ENCODE measurements at places on chromosomes 1 and 21. TPM values are rescaled to one million over a fixed set of nuclear protein-coding genes. Genes with fewer than 3 reads are reported as not detected.

- H3K4me3 ChIP-seq = no peak overlapping the region
- DNase-seq = no peak
- no peaks in the 10 kb centered on the region for H3K36me3 ChIP-seq
- H3K27ac ChIP-seq = no peak overlapping the region
These were observed 143.2 kb downstream of the ATP6V1G3 start for GRCh38 chr1:198397208-198397808.

DNA sequence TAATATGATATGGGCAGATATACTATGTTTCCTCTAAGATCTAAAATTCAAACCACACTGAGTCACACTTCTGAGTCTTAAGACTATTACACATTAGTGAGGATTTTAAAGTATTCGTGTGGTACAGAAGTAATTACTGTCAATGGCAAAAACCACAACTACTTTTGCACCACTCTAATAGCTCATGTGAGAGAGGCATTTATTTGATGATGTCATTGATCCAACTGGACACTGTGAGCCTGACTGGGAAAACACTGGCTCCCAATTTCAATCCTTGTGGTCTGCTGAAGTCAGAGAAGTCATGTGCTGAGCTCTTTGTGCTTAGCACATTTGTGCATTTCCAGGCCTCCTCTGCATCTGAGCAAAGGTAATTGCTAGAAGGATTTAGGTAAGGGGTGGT lies 377.8 kb downstream of the USH2A start:
- no peaks in the 10 kb centered on the region for H3K27me3 ChIP-seq
- DNase-seq = no peak
- no peaks in the 10 kb centered on the region for H3K36me3 ChIP-seq
- H3K4me1 ChIP-seq = no peaks in the 10 kb centered on the region
- H3K27ac ChIP-seq = no peak overlapping the region
- no peak overlapping the region for H3K4me3 ChIP-seq

GRCh38 chr1:176964687-176965086 lies 199.8 kb downstream of the ASTN1 start:
- H3K36me3 ChIP-seq = no peaks in the 10 kb centered on the region
- H3K27me3 ChIP-seq = no peaks in the 10 kb centered on the region
- no peak for DNase-seq
- H3K4me1 ChIP-seq = no peaks in the 10 kb centered on the region
- H3K27ac ChIP-seq = no peak overlapping the region
- H3K4me3 ChIP-seq = no peak overlapping the region

DNA sequence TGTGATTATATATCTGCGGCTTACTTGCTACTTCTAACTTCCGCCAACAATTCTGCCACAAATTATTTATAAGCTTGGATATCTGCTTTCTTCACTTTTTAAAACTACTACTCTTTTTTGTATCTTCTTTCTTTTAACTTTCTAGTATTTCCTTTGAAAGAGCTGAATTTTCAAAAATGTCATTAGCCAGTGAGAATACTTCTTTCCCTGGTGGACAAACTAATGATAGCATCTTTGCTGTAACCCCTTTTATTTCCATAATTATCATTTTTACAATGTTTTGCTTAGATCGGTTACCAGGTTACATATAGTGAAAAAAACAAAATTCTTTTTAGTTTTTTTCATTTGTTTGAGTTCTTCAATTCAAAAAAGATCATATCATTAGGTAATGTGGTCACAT lies 355.9 kb upstream of the ADGRL4 start:
- H3K4me1 ChIP-seq = no peaks in the 10 kb centered on the region
- no peaks in the 10 kb centered on the region for H3K27me3 ChIP-seq
- no peaks in the 10 kb centered on the region for H3K36me3 ChIP-seq
- no peak overlapping the region for H3K27ac ChIP-seq

- no peaks in the 10 kb centered on the region for H3K4me1 ChIP-seq
- H3K27ac ChIP-seq = no peak overlapping the region
- no peak for DNase-seq
These were observed 70.3 kb downstream of the URB2 start for GRCh38 chr1:229696385-229696784.

- DNase-seq = no peak
- H3K27ac ChIP-seq = no peak overlapping the region
- H3K36me3 ChIP-seq = no peaks in the 10 kb centered on the region
- H3K4me3 ChIP-seq = no peak overlapping the region
- H3K27me3 ChIP-seq = no peaks in the 10 kb centered on the region
- H3K4me1 ChIP-seq = no peaks in the 10 kb centered on the region
These were observed 12.0 kb downstream of the MIIP start for GRCh38 chr1:12031039-12031980.

GRCh38 chr1:113890816-113891215 lies 3.4 kb upstream of the BCL2L15 start:
- no peaks in the 10 kb centered on the region for H3K4me1 ChIP-seq
- H3K27ac ChIP-seq = no peak overlapping the region
- H3K27me3 ChIP-seq = no peaks in the 10 kb centered on the region
- DNase-seq = no peak

DNA sequence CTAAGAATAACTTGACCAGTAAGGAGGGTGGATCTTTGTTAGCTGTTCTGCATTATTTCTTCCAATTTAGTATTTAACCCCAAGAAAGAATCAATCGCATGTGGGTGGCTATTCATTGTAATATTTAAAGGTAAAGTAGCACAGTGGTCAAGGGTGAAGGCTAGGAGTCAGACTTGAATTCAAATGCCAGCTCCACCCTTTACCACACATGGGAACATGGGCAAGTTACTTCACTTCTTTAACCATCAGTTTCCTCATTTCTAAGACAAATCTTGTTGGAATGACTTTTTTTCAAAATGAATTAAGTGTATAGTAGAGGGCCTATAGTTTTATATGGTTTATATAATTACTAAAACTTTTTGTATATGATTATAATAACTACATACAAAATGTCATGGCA lies 71.3 kb upstream of the S1PR1 start:
- no peaks in the 10 kb centered on the region for H3K36me3 ChIP-seq
- DNase-seq = no peak
- H3K4me1 ChIP-seq = no peaks in the 10 kb centered on the region
- no peak overlapping the region for H3K4me3 ChIP-seq

PLCH2 gene
- total RNA-seq = 1.3 TPM

FMO2 gene
- total RNA-seq = 0.70 TPM

MCOLN2 gene
- 1.2 TPM for total RNA-seq

TAL1 gene
- total RNA-seq = 0.13 TPM

MYOG gene
- total RNA-seq = not detected

MXRA8 gene
- 138 TPM for total RNA-seq
